OCI-M1 (cell line): ENCODE measurements at places on chromosomes 11 and 22.

DNA sequence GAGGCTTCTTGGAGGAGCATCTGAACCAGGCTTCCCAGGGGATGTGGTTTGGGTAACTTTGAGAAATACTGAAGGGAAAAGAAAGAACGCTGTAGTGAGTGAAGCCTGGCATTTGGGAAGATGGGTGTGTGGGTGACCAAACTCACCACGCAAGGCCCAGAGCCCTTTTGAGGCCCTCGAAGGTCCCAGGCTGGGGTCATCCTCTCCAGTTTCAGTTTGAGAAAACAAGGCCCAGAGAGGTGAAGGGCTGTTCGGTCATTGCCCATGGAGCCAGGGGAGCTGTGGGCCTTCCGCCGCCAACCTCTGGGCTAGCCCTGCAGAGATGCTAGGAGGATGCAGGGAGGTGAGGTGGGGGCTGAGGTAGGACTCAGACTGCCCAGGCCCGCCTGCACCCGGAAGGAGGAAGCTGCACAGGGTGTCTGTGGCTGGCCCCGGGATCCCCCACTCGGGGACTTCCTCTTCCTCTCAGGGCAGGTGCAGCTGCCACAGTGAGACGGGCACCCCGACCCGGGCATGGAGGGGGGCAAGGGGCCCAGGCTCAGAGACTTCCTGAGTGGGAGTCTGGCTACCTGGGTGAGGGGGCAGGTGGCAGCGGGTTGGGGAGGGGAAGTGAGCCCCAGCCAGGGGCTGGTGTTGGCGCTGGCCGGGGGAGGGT is at the start of gene CCDC88B:
CCDC88B (plus strand) TSS at position 451 of the 655 bp plus-strand sequence; CDS start at position 514, 63 bp downstream.
- peak; percentile 46 for DNase-seq

GRCh38 chr11:122071709-122072202 is 44.3 kb downstream of the BLID start:
- DNase-seq, result no peak

DNA sequence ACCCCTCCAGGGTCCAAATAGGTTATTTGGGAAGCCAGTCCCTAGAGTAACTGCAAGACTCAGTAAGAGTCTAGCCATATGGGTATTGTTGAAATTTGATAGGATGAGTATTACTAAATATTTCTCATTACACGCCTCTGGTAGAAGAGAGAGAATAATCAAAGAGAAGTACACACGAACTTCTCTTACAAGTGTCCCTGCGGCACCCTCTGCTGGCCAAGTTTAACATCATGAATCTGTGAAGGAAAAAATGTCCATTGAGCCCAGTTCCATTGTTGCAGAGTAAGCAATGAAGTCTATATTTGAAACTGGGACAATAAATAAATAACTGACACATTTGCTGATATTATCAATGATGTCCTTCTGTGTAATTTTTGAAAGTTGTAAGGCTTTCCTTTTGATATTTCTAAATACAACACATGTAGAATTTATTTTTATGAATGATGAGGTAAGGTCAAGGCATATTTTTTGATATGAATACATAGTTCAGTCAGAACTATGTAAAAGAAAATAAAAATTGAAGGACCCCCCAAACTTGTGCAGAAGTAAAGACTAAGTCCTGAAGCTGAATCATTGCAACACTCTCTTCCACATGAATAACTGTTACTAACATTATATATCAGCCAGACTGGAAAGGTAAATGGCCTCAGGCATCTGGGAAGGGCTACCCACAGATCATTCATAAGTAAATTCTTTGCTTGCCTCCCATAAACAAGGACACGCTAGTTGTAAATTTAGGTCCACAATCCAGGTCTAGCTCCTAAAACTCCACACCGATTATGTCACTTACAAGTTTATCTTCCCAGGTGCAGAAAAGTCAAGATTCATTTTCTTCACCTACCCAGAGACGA is 10.0 kb downstream of the OR51L1 start:
- DNase-seq, result peak; percentile 85

- no peak for DNase-seq
Observed at GRCh38 chr22:28477556-28477955, 202.1 kb downstream of the TTC28 start.

- no peak for DNase-seq
Observed at GRCh38 chr11:74154620-74155281, 16.1 kb downstream of the C2CD3 start.

- no peak for DNase-seq
Observed at GRCh38 chr22:46518038-46518437, 19.4 kb downstream of the CELSR1 start.

GRCh38 chr11:77455740-77456139 is 18.2 kb downstream of the PAK1 start:
- DNase-seq, result no peak
